D721Med (cell line): ENCODE measurements at places on chromosomes 1 and 21.

DNA sequence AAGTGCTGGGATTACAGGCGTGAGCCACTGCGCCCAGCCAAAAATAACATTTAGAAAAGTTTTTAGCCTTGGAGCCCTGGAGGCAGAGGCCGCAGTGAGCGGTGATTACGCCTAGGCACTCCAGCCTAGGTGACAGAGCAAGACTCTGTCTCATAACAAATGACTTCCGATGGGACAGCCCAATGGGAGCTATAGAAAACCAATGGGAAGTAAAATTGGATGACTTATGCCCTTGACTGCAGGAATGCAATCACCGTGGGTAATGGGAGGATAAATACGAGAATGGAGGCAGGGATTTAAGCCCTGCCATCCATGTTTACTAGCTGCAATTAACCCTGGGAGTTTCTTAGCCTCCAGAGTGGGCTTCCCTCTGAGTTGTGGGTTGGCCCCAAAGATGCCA, 37.0 kb upstream of the CNN3 start:
- DNase-seq = no peak

DNA sequence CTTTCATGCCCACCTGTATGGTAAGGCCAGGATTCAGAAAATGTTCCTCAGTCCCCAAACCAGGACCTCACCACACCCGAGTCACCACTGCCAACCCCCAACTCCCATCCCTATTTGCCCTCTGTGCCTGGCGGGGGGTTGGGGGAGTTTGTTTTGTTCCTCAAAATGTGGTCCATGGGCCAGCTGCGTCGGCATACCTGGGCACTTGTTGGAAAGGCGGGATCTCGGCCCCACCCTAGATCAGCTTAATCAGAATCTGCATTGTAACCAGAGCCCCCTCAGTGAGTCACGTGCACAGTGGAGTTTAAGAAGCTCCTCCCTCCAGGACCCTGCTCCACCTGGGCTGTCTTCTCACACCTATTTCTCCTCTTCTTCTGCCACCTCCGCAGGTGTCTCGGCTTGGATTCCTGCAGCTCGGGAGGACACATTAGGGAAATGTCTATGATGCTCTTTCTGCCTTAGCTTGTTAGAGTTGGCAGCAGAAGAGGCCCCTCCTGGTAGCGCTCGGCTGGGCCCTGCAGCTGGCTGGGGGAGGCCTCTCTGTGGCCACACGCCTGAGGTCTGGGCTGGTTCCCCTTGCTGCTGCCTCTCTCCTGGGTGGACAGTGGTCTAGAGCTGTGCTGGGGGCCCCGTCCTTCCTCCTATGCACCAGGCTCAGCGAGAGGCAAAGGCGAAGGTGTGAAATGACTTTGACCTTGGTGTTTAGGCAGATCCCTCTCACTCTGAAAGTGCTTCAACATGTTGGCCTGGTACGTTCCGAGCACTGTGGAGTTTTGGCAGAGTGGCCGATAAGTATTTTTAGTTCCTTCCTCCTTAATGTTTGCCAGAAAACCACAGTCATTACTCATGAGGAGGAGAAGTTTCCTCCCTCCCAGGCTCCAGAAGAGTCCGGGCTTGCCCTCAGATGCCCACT, 41.8 kb upstream of the CAMTA1 start:
- DNase-seq = no peak

GRCh38 chr1:162847839-162848453, 13.0 kb downstream of the CCDC190 start:
- peak; percentile 37 for DNase-seq

GRCh38 chr1:101119289-101119688, 93.7 kb upstream of the DPH5 start:
- DNase-seq = no peak

DNA sequence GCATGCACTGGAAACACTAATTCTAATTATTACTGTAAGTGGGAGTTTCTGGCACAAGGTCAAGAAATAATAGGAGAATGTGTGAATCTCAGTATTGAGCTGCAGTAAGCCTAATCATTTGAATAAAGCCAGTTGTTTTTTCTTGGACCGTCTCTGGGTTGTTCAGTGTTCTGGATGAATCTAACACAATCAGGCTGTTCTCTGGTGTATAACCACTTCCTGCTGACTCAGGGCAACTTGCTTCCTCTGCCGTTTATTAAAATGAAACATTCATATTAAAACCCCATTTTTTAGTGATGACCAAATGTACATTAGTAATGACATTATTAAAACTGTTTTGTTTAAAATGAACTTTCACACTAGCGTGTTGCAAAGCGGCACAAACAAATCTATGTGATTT, 273.1 kb upstream of the SNX7 start:
- no peak for DNase-seq

DNA sequence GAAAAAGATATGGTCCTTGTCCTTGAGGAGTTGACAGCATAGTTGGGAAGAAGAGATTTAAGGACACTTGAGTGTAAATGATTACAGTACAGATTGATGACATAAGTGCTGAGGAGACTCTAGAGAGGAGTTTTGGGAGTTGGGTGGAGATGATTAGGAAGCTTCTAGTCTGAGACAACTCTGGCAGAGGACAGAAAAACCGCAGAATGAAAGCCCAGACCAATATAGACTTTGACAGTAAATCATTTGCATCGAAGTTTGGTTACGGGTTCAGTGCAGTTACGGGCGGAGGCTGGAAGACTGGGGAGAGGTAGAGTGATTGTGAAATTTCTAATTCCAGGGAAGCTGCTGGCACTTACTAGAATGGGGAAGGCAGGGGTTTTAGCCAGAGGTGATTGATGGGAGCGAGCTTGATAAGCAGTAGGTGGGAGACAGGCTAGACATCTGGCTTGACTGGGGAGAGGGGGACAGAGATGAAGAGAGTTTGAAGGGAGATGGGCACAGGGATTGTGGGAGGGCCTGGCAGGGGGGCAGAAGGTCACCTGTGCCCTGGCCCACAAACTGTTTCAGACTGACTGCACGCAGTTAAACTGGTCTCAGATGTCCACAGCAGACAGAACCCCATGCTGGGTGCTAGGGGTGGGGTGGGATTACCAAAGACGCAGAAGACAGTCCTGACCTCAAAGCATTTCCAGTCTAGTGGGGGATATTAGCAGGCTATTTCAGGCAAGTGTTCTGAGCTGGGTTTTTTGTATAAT, 20.1 kb downstream of the SH2D2A start:
- DNase-seq = no peak

DNA sequence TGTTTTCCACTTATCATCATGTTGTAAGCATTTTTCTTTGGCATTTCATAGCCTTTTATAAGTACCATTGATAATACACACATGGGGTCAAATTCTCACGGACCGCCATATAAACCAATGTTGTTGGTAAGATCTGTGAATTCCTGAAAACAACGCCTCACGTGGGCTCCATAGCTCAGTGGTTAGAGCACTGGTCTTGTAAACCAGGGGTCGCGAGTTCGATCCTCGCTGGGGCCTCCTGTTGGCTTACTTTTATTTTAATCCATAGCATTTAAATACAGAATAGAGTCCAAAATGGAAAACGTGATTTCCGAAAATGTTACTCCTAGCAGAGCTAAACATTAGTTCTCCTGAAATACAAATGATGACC, 83.1 kb downstream of the HHIPL2 start:
- no peak for DNase-seq

GRCh38 chr21:45088116-45088515, 13.7 kb downstream of the ADARB1 start:
- no peak for DNase-seq

GRCh38 chr1:41454406-41454805, 30.1 kb downstream of the EDN2 start:
- no peak for DNase-seq

DNA sequence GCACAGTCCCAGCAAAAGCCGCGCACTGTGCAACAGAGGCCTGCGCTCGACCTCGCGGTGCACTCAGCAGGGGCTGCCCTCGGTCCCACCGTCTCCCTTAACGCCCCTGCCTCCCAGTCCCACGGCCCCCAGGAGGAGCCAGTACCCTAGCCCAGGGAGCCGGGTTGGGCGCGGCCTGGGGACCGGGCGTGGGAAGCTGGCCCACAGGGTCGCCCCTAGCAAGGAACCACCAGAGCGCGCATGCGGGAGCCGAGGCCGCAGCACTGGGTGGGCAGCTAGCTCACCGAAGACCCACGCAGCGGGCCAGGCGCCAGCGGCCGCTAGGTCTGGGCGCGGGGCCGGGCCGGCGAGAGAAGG, 21.6 kb upstream of the ZNF678 start:
- DNase-seq = no peak

DNA sequence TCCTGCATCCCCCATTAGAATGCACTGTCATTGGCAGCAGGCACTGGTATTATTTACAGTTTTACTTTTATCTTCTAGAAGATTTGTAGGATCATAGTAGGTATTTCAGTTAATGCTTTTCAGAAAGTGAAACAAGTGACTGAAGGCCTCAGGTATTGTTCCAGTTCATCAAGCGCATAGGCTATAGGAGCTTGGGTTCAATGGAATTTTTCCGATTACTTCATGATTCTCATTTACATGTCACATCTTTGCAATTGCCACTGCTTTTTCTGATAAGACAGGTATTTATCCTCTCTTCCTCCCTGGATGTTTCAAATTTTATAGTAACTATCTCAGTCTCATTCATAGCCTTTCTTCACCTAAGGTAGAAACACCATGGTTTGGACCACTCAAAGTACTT, 161.3 kb downstream of the NTPCR start:
- DNase-seq = no peak

DNA sequence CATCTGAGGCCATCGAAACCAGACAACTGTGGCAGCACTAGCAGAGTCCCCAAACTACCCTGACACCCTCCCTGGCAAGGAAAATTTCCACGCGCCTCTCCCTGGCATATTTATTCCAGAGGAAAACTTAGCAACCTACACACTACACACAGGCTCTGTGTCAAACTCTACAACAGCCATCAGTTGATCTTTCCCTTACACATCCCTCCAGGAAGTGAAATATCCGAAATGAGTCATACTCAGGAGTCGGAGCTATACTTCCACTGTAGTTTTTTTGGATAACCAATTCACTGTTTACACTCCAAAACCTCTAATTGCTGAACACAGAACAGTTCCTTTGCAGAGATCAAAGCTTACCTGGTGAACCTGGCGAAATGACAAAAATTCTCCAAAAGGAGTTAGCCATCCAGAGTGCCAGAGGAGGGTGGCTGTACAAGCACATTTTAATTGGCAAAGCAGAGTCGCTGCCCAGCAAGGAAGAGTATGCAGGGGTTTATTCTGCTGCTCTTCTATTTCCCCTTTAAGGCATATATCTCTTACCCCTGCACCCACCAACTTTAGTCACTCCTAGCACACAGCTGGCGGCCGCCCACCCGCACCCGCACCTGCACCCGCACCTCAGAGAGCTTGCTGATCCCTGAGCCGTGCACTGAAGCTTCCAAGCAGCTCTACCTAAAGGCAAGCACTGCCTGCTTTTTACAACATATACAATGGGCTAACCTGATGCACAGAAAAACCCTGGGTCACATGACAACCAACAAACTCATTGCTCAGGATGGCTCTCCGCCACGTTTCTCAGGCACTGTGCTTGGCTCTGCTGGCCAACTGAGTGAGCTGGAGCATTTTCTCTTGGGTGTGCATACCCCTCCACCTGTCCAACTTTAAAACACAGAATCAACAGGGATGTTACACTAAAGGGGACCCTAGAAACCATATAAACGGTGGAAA, 54.9 kb downstream of the CAPZB start:
- no peak for DNase-seq

- no peak for DNase-seq
Measured at GRCh38 chr1:31400393-31400792, 12.6 kb upstream of the SERINC2 start.

GRCh38 chr1:2482588-2482987, 6.5 kb downstream of the PLCH2 start:
- DNase-seq = no peak

- no peak for DNase-seq
Measured at GRCh38 chr21:20024741-20025140, 973.5 kb upstream of the NCAM2 start.

DNA sequence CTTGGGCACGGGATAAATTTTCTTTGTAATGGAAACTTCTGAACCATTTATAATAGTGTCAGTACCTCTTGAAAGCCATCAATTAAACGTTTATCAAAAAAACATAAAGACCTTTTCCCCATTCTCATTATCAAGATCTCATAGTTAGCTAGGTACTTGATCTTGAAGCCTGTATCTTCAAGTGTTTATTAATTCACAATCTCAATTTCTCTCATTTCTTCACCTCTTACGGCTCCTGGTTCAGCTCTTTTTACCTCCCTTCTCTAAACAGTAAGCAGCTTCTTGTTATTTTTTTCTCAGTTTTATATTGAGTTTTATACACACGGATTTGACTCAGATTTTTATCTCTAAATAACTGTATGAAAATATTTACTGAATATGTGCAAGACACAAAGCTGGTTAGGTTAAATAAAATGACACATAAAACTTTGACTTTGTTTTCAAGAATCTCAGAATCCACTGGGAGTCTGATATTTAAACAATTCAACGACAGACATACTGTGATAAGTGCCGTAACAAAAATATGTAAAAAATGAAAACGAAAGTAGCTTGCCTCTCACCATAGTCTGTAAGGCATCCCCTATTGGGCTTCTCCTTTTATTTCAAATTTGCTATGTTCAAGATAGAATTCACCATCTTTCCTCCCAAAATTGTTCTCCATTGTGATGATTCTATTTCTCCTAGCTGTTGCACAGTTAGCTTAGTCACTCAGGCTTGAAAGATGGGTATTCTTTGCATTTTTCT, 411.6 kb upstream of the ZRANB2 start:
- DNase-seq = no peak
